ENCODE measurements at places on chromosomes 11 and 22.

DNA sequence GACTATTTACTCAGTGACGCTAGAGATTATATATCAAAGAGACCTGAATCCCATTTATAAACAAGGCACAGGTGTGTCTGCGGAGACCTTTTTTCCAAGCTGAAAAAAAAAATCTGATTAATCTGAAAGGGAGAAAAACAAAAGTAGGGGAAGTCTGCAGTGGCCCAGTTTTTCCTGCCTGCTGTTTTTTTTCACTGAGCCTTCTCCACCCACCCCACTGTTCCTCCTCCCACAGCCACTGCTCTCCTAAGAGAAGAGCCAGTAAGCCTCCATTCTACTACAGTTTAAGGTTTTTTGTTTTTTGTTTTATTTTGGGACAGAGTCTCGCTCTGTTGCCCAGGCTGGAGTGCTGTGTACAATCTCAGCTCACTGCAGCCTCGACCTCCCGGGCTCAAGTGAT is 18.4 kb downstream of the ARFGAP2 start:
- DNase-seq, result no peak

- DNase-seq, result no peak
Observed at GRCh38 chr11:36278531-36279282, 10.5 kb downstream of the COMMD9 start.

GRCh38 chr22:42805998-42806830 is 50.9 kb downstream of the ARFGAP3 start:
- no peak for DNase-seq

DNA sequence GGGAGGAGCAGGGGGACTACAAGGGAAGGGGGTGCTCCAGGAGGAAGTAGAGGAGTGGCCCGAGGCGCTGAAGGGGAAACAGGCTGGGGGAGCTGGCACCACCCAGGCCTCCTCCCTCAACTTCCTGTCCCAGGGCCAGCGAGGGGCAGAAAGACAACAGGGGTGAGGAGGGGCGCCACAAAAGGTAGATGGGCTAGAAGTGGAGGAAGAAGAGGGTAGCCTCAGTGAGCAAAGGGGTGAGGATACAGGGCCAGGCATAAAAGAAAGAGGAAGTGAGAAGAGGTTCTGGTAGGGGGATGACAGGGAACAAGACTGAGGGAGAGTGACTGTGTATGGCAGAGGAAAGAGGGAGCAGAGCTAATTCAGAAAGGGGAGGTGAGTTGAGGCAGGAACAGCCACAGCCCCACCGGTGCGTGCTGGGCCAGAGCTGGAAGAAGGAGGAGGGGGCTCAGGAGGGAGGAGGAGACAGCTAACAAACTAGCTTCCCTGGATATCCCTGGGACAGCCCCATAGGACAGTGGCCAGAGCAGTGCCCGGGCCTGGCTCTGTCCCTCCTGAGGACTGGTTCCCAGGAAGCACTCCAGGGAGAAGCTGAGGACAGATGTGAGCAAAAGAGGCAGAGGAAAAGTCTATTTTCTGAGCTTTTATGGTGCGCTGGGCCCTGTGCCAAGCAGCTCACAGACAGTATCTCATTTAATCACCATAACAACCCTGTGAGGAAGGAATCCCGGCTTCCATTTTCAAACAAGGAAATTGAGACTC is 8.5 kb downstream of the DCHS1 start:
- no peak for DNase-seq

DNA sequence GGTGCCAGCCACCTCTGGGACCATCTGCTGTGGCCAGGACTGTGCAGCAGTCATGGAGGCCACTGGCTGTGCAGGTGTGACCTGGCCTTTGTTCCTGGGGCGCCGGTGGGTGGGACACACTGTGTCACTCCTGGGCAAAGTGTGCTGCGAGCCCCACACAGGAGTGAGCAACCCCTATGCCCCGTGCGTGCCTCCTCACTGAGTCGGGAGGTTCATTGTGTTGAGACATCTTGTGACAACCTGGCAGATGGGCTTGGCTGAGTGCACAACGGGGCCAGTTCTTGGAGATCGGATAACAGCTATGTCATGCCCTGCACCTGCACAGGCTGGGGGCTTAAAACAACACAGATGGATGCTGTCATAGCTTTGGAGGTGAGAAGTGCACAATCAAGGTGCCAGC is 13.5 kb downstream of the ANO1 start:
- DNase-seq, result no peak

GRCh38 chr11:112058103-112058502 is 15.7 kb downstream of the PIH1D2 start:
- no peak for DNase-seq

- no peak for DNase-seq
Observed at GRCh38 chr11:93524858-93525257, 18.3 kb downstream of the SMCO4 start.

DNA sequence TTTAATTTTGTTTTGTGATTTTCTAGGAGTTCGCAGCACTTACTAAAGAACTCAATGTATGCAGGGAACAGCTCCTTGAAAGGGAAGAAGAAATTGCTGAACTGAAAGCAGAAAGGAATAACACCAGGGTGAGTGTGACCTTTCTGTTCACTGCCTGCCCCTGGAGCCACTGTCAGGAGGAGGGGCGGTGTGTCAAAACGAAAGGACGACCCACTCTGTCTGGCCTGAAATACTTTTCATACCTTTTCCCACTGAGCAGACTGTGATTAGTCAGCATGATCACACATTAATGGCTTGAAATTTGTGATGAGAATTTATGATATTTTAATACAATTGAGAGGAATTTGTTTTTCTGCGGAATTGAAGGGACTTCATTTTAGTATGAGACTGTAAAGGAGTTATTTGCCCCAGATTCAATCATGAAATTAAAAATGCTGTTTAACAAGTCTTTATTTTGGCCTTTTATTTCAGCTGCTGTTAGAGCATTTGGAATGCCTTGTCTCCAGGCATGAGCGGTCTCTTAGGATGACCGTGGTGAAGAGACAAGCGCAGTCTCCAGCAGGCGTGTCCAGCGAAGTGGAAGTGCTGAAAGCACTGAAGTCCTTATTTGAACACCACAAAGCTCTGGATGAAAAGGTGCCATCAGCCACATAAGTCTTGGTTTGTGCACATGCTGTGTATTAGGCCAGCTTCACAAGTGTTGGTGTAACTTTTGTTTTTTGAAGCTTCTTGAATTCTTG is 54.1 kb downstream of the PPFIA1 start:
- no peak for DNase-seq

GRCh38 chr11:66892911-66893310 is 36.0 kb downstream of the LRFN4 start:
- no peak for DNase-seq

DNA sequence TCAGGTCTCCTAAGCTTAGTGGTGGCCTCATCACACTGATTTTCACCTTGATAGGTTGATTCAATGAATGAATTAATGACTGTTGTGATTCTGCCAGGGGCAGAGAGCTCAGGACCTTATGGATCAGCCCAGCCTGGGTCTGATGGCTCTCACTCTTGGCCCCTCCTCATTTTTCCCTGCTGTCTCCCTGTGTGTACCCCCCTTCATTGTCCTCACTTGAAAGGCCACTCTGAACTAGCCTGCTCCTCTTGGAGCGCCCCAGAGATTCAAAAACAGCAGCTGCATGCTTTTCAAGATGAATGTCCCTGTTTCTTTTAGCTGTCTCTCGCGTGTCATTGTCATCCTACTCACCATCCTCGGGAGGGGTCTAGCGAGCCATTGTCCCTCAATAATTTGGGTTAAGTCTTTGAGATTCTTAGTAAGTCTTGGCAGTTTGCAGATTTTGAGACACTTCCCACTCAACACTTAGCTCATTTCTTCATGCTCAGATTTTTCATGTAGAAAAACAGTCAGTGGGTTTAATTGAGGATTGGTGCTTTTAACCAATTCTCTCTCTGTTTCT is 42.5 kb upstream of the MICAL2 start:
- no peak for DNase-seq

- DNase-seq, result no peak
Observed at GRCh38 chr22:29156507-29156906, 49.2 kb upstream of the EMID1 start.

DNA sequence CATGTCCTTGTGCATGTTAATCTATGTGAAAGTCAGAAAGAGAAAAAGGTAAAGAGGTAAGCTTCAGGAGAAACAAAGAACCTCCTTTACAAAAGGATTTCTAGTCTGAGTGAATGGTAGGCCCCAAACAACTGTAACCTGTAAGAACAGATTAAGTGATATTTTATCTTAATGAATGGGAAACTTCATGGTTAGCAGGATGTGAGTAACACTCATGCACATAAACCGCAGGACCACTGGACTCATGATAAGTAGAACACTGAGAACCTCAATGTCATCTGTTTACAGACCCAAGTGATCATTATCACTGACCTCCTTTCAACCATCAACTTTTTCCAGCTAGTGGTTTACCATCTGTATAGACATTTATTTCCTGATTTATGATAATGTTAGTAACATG is 19.9 kb downstream of the OR8G5 start:
- DNase-seq, result peak; percentile 6

- DNase-seq, result no peak
Observed at GRCh38 chr11:76664578-76665061, 5.9 kb downstream of the LRRC32 start.

All from AG08396 (cell line).